Stimulated activated CD4-positive, alpha-beta T cell treated with anti-CD3 and anti-CD28 coated beads, TNF-alpha, amount 100 ng/mL, for 48 hours (primary cell): ENCODE measurements at places on chromosomes 2 and 18.
A peak's percentile ranks its signal among the peaks of the same experiment; 100 is the strongest.

- DNase-seq = no peak
Observed at GRCh38 chr2:44392338-44392943, 30.7 kb downstream of the CAMKMT start.

DNA sequence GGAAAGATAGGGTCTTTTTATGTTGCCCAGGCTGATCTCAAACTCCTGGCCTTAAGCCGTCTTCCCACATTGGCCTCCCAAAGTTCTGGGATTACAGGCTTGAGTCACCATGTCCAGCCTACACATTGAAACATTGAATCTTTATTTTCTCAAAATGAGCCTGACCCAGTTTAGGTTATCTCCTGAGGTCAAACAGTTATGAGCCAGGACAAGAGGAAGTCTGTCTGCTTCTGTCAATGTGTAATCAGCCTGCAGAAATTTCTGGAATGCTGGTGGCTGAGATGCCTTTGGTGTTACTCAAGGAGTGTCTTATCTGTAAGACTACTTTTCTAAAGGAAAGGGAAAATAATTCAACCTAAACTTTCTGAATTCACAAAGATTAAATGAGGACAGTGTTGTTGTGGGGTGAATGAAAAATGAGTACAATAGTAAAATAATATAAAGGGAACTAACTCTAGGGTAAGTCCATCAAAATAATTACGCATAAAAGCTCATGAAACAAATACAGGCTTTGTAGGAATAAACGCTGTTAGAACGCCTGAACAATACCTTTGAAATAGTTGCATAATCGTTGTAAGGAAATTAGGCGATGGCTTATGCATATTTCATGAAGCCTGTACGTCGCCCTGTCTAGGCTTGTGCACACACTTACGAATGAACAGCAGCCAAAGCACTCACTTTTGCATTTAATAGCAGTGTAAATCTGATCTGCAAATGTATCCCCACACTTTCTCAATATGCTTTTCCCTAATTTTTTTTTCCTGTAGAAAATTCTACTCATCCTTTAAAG, 260.8 kb downstream of the RDH14 start:
- no peak for DNase-seq

DNA sequence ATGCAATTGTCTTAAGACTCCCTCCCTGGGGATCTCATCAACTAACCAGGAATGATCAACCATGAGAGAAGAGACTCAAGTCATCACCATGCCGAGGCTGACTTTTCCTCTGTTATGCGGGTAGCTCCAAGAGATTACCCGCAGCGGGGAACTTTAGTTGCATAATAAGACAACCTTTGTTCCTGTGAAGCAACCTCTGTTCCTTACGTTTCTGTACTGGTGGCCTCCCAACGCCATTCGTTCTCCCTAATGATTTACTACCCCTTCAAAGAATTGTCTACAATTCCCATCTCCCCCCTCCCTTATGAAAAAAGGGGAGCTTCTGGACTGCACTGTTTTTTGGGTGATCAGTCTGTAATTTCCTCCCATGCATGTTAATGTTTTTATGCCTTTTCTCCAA, 66.1 kb upstream of the LRPPRC start:
- DNase-seq = no peak

DNA sequence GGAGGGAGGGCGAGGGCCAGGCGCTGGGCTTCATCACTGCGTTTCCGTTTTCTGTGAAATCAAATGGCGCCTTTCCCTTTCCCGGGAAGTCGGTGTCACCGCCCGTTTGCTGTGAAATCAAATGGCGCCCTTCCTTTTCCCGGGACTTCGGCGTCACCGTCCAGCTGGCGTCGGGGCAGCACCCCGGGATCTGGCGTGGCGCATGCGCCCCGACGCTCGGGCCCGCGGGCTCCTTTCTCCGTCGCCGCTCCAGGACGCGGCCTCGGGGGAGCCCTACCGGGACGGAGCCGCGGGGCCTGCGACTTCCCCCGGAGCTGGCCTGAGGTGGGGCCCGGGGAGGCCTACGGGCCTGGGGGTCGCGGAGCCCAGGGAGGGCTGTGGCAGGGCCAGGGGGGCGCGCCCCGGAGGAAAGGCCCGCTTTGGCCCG, at the start of gene FAM228A:
FAM228A (plus strand) TSS at position 203 of the 427 bp plus-strand sequence. CDS start 428 bp downstream, outside the sequence.
- no peak for DNase-seq

- no peak for DNase-seq
Observed at GRCh38 chr18:61765097-61765496, 127.7 kb downstream of the RNF152 start.

- DNase-seq = no peak
Observed at GRCh38 chr2:32884346-32884745, 62.4 kb upstream of the LTBP1 start.

DNA sequence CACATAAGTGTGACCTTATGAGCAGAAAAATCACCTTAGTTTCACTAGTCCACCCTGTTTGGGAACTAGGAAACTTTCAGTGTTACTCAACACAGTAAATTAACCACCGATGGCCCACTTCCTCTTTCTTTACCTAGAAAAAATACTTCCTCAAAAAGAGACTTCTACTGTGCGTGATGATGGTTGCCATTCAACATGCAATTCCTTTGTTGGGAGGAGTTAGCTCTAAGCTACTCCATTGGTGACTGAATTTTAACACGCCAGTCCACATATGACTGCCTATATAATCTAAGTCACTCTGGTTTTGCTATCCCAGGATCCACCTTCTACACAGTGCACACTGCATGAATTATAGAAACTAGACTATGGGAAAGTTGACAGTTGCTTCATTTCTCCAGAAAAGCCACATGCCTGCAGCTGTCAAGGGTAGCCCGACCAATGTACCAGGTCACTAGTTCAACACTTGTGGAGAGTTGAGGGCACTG, 47.8 kb upstream of the REG3G start:
- no peak for DNase-seq

DNA sequence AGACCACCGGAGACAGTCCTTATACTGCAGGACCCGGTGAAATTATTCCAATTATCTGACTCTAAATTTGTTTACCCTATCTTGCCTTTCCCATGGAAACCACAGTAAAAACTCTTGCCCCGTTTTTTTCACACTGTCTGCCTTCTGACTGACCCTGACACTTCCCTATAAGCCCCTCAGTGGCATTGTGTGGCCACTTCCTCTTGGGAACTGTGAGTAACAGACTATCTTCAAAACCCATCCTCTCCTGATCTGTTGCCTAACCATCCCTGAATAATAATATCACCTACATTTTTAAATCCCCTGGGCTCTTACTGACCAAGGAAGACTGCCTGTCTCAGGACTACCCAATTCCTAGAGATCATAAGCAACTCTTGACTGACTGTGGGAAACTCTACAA, 42.6 kb upstream of the RNF152 start:
- no peak for DNase-seq

DNA sequence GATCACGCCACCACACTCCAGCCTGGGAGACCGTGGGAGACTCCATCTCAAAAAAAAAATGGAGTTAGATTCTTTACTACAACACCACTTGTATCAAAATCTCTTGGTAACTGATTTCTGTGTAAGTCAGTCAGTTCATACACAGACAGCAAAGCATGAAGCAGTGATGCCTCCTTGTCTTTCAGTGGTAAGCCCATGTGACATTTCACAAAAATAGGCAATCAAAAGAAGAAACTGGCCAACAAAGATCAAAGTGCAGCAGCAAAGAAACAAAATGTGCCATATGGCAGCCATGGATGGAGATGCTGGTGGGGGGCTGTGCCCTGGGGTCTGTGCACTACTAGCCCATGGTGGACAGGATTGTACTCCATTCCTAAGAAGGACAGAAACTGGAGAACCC, 6.7 kb upstream of the RAB12 start:
- no peak for DNase-seq

DNA sequence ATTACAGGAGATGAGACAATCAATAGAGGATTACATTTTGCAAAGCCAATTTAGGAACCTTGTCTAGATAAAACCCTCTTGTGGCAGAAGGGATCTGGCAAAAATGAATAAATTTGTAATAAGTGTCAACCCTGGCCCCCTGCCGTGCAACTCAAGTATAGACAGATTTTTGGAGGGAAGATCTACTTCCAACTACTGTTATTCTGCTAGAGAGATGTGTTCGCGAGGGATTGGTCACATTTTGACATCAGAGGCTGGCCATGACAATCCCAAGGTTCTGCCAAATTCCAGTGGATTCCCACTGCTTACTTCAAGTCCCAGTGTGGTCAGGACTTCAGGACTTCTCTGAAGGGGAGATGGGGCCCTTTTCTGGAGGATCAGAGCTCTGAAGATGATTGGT, 192.6 kb downstream of the SH3RF3 start:
- no peak for DNase-seq

GRCh38 chr2:105849431-105850179, 104.9 kb downstream of the NCK2 start:
- DNase-seq = no peak

DNA sequence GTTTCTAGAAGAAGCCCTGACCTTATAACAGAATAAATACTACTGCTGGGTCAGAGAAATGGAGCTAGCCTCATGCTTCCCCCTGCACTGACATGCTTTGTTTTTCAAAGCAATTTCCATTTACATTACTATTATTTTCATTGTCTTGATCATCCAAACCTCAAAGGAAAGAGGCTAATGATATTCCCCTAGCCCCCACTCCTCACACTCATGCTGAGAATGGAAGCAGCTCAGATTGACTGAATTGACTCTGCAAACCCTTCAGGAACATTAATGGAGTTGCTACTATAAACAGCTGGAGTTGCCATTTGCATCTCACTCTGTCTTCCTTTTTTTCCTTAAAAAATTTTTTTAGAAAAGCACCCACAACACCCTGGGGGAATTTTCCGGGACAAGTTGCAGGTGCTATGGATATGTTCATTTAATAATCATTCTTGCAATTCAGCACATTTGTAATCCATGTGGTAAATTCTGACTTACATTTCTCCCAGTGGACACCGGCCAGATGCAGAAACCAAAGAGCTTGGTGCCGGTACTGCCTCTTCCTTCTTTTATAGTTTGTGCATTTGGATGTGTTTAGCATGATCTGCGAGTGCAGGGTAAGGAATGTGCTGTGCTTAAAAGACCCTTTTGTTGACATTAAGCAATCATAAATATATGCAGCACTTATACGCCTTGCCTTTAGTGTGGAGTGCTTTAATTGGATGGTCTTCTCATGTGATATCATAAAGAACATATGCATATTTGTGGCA, 103.3 kb upstream of the OSR1 start:
- no peak for DNase-seq

- no peak for DNase-seq
Observed at GRCh38 chr18:8706791-8707555, 1.6 kb downstream of the MTCL1 start.

DNA sequence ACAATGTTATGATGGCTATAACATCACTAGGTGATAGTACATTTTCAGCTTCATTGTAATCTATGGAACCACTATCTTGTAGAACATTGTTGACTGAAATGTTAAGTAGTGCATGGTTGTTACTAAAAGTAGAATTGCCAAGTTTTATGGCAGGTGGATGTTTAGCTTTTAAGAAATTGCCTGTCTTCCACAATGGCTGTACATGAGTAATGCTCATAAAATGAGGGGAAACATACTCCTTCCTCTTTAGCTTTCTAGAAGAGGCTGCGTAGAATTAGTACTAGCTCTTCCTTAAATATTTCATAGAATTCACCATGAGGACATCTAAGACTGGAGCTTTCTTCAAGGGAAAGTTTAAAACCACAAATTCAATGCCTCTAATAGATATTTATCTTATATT, 161.0 kb downstream of the TPGS2 start:
- no peak for DNase-seq

GRCh38 chr2:104766683-104767082, 87.2 kb upstream of the POU3F3 start:
- DNase-seq = no peak

DNA sequence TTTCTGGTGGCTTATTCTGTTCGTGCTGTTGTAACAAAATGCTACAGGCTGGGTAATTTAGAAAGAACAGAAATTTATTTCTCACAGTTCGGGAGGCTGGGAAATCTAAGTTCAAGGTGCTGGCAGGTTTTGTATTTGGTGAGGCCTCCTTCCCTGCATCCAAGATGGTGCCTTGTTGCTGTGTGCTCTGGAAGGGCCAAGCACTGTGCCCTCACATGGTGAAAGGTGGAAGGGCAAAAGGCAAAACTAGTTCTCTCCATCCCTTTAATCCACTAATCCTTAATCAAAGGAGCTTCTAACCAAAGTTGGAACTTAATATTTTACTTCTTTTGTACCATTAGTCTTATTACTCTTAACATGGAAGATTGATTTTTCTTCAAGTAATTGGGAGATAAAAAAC, 7.4 kb downstream of the MRPL19 start:
- no peak for DNase-seq

GRCh38 chr18:72427721-72428120, 116.4 kb downstream of the CBLN2 start:
- DNase-seq = no peak

GRCh38 chr18:30359521-30359920, 683.0 kb downstream of the DSC3 start:
- DNase-seq = no peak

DNA sequence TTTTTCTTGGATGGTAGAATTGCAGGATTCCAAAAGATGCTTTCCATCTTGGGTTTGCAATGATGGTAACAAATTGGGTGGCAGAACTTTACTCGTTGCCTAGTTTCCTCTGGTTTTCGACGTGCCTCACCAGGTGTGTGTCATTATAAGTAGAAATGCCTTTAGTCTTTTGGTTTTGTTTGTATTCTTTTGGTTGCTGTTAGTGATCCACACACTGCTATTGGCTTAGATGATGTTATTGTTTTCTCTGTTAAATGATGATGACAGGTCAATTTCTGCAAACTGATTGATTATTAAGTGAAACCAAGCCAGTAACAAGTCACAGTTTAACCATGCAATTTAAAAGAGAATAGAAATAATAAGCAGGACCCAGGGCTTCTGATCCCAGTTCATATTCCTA, 6.1 kb upstream of the LAMA3 start:
- no peak for DNase-seq

- peak; percentile 32 for DNase-seq
Observed at GRCh38 chr18:9137168-9138066, 836 bp downstream of the ANKRD12 start.

DNA sequence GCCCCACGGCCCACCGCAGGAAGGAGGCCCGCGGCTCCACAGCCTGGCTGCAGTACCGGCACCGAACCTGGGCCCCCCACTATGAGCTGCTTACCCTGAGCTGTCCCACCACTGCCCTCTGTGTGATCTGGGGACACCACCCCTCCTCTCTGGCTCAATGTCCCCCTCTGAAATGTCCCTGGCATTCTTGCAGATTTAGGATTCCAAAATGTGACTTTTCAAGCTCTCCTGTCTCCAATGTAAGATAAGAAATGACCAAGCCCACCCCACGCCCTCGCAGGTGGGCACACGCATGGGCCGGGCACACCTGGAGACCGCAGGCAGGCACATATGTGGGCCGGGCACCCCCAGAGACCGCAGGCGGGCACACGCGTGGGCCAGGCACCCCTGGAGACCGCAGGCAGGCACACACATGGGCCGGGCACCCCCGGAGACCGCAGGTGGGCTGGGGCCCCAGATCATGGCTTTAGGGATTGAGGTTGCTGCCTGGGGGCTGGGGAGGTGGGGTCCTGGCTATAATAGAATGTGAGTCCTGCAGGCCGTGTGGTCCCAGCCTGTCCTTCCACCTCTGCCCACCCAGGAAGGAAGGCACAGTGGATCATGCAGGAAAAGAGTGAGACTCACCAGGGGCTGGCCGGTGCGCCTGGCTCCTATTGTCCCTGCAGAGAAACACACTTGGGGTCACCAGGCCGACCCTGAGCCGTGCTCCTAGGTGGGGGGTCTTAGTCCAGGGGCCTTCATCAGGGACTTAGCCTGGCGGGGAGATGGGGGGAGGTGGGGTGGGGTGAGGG, 7.2 kb downstream of the PDCD1 start:
- no peak for DNase-seq

- DNase-seq = no peak
Observed at GRCh38 chr2:61948661-61949457, 43.4 kb downstream of the COMMD1 start.
